Stimulated activated CD8-positive, alpha-beta memory T cell treated with anti-CD3 and anti-CD28 coated beads, Interleukin-2, amount 100 ng/mL, for 1 hour (primary cell): ENCODE measurements at places on chromosomes 2 and 18.

DNA sequence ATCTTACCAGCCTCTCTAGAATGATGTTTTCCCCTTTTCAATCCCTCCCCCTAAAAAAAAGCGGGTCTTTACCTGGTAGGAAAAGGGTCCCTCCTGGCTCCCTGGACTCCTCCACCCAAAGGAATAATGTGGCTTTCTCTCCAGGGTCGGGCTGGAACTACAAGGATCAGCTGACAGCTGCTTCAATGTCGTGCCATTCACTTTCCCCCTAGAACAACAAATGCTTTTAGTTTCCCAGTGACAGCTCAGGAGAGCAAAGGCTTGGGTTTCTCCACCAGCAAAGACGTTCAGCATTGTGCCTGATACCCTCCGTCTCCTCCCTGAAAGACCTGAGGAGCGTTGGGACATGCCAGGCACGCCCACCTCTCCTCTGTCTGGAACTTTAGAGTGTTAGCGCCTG lies 173.8 kb upstream of the SIX3 start:
- no peak for DNase-seq

GRCh38 chr2:176865336-176865735 lies 347.3 kb upstream of the HNRNPA3 start:
- no peak for DNase-seq

DNA sequence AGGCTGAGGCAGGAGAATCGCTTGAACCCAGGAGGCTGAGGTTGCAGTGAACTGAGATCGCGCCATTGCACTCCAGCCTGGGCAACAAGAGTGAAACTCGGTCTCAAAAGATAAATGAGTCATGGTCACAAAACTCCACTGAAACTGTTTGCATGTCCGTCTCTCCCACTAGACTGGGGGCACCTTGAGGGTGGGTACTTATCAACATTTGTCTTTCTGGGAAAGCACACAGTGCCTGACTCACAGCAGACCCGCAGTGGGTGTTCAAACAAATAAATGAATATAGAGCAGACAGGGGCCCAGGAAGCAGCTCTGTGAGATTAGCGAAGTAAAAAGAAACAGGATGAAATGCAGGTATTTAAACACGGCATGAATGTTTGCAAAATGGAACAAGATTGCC lies 211.1 kb upstream of the GATA6 start:
- DNase-seq, result no peak

GRCh38 chr2:29603341-29603740 lies 318.0 kb downstream of the ALK start:
- DNase-seq, result no peak

GRCh38 chr2:66850376-66850775 lies 415.5 kb downstream of the MEIS1 start:
- no peak for DNase-seq

GRCh38 chr2:1561811-1562421 lies 148.7 kb downstream of the TPO start:
- no peak for DNase-seq

DNA sequence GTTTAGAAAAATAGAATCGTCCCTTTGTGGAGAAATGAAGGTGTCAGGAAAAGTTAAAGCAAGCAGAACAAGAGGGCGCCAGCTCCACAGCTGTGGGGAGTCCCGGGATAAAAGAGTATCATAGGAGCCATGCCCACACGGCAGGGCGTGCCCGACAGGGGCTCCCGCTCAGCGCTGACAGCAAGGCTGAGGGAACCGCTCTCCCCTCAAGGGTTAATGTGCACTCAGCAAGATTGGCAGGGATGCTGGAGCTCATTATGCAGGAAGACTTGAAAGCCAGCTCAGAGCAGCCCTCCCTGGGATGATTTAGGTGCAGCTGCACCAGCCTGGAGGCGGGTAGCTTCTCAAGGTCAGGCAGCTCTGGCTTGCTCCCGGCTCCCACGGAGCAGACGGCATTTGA lies 500.2 kb downstream of the EIPR1 start:
- no peak for DNase-seq

- no peak for DNase-seq
Observed at GRCh38 chr2:210686401-210686800, 130.0 kb downstream of the CPS1 start.

DNA sequence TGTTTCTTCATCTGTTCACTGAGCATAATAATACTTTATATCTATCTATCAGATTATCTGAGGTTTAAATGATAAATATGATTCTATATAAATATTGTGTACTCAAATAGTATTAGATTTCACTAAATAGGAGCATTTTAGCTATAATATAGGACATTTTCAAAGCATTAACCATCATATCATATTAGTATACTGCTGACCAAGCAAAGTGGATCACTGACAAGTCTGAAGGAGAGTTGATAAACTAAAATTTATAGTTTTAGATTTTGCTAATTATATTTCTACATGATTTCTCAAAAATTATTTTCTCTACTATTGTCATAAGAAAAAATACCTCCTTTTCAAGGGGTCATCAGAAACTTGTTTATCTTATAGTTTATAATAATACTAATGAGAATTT lies 937.8 kb upstream of the LRATD1 start:
- DNase-seq, result no peak

DNA sequence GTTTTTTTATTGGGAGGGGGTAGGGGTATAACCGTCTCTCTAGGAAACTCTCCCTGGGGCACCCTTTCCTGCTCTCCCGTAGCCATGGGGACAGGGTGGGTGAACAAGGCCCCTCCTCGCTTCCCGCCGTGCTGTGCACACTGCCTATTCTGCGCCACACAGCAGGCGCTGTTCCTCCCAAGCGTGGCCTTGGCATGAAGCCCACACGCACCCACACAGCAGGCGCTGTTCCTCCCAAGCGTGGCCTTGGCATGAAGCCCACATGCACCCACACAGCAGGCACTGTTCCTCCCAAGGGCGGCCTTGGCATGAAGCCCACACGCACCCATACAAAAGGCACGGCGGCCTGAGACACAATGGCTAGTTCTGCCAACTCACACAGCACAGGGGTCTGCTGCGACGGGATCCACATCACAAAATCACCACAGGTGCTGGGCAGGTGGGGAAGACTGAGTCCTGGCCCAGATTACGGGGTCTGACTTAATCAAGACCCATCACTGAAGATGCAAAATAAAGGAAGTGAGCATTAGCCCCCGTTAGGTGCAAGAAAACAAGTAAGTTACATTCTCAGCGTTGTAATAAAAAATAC lies 46.6 kb upstream of the TPO start:
- no peak for DNase-seq

- no peak for DNase-seq
Observed at GRCh38 chr2:5433855-5434254, 258.3 kb upstream of the SOX11 start.

DNA sequence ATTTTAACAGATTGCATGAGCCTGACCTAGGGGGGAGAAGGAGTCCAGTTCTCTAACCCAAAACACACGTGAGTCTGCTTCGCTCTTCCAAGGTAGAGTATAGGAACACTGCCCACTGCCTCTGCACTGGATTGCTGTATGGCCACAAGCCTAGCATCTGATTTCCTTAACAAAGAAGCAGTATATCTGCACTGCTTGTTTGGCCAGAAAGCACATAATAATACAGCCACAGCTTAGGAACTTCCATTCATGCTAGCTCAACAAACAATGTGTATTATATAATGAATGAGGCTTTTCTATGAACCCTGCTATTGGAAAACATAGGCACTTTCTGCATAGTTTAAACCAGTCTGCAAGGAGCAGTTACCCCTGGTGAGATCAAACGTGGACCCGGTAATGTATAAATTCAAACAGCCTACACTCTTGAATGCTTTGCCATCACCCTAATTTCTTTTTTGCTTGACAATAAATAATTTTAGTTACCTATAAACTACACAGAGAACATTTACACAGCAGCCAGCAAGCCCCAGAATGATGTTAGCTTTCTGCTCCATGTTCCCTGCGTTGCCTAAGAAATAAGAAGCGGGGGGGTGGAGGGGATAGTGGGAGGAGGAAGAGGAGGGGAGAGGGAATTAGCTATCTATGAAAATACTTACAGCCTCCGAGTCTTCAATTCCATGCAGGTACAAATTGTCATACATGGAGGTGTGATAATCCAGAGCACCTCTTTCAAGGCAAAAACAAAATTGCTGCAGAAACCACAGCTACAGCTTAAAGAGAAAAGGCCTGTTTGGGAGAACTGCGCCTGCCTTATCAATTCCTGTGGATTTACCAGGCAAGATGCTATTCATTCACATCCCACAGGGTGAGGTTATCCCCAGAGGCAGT lies 125.6 kb downstream of the CACNB4 start:
- no peak for DNase-seq

GRCh38 chr2:233025706-233026105 lies 6.8 kb upstream of the NEU2 start:
- no peak for DNase-seq

DNA sequence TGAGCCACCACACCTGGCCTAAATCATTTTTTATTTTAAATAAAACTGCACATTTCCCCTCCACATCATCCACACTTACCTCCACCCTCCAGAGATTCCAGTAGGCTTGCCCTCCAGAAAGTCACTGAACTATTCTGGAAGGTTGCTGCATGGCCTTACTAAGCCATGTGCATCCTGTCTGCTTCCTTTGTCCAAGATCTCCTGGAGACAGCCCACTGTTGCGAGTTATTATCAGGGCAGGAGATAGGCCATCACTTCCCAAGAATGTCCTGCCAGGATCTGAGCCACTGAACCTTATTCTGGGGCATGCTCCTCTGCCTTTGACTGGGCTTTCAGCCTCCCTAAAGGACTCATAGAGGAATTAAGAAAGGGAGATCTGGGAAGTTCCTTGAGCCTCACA lies 26.8 kb downstream of the CCDC68 start:
- no peak for DNase-seq

GRCh38 chr2:216636551-216637450 lies 3.6 kb downstream of the IGFBP2 start:
- no peak for DNase-seq

- no peak for DNase-seq
Observed at GRCh38 chr2:150472511-150472899, 15.0 kb downstream of the RND3 start.

DNA sequence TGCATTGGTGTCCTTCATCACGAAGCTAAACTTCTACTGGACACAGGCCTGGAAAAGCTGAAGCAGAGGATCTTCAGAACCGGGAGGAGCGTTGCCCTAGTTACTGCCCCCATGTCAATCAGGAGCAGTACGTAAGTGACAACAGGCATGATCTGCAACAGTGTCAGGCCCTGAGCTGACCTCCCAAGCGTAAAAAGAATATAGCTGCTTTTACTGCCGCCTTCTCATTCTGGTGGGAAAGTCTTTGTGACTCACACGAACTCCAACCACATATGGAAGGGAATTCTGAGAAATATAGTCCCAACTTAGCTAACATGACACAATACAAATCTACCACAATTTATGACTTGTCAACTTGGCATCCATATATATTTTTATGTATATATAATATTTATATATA lies 1007.7 kb upstream of the CDH2 start:
- no peak for DNase-seq

DNA sequence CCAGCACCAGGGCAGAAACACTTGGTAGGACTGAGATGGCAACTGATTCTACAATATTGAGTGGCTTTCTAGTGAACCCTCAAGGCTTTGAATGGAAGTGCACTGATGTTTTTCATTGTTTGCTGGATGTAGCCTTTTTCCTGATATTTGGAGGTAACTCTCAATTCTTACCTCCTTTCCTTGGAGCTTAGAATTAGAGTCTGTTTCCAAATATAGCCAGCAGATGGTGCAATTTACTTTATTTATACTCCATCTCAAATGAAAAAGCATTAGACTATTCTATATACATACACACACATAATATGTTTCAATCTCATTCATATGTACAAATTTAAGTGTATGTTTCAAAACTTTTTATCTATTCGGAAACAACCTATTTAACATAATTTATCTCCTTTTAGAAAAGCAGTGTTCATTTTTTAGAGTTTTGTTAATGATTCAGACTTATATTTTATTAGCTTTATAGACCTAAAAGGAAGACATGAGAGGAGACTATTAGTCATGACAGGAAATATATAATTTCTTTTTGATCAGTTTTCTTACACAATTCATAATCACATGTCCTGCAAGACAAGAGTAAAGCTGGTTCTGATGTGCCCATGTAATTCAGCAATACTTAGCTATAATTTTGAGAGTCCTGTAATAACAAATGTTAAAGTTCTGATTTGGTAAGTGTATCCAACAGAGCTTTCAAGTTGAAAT lies 124.8 kb downstream of the NUP35 start:
- no peak for DNase-seq

- no peak for DNase-seq
Observed at GRCh38 chr2:174656676-174657176, 59.1 kb upstream of the WIPF1 start.
